ENCODE measurements at places on chromosomes 2 and 18. TPM values are rescaled to one million over a fixed set of nuclear protein-coding genes. Genes with fewer than 3 reads are reported as not detected.

SERPINB12 gene
- total RNA-seq = not detected

DSG1 gene
- not detected for total RNA-seq

VSNL1 gene
- not detected for total RNA-seq

HJURP gene
- 93.0 TPM for total RNA-seq

SOWAHC gene
- total RNA-seq = 13.5 TPM

CYS1 gene
- total RNA-seq = 1.2 TPM

C18orf54 gene
- total RNA-seq = 4.0 TPM

PROKR1 gene
- total RNA-seq = not detected

SLC16A14 gene
- 0.99 TPM for total RNA-seq

SGPP2 gene
- total RNA-seq = 0.46 TPM
